Suppressor macrophage treated with lipopolysaccharide for 4 hours (primary cell): ENCODE measurements at places on chromosomes 4 and X.
A peak's percentile ranks its signal among the peaks of the same experiment; 100 is the strongest.

GRCh38 chr4:151227172-151227571 lies 49.8 kb upstream of the PRSS48 start:
- no peak for DNase-seq

DNA sequence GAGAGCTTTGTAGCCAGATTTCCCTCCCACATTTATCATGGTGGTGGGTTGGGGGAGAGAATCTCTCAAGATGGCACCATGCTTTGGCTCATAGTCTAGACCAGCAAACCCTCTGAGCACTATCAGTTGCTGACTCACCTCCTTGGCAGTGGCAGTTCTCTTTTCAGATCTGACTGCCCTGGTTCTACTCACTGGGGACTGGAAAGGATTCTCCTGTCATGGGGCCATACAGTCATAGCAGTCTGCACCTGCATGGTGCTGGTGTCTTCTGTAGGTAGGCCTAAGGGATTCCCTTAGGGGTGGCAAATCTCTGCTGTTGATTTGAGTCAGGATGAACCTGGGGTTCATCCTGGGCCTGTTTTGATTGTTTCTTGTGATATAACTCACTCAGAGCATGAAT lies 2.6 kb downstream of the TEX13B start:
- no peak for DNase-seq

DNA sequence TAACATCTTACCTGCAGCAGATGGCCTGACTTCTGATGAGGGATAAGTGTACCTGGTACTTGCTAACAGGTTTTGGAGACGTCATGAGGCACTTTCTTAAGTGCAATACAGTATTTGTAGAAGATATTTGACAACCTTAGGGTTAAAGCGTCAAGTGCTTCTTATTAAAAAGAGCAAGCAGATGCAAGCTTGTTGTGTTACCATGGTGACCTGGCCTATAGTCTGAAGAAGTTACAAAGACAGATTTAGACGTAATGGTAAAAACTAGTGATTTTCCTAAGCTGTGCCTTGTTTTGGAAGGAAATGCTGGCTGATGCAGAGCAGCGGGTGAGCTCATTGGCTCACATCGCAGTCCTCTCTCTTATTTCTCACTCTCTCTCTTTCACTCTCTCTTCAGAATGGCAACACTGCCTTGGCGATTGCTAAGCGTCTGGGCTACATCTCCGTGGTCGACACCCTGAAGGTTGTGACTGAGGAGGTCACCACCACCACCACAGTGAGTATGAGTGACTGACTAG lies 243.6 kb downstream of the ANK2 start:
- DNase-seq = no peak

- no peak for DNase-seq
Measured at GRCh38 chr4:67428819-67429218, 116.5 kb downstream of the CENPC start.

DNA sequence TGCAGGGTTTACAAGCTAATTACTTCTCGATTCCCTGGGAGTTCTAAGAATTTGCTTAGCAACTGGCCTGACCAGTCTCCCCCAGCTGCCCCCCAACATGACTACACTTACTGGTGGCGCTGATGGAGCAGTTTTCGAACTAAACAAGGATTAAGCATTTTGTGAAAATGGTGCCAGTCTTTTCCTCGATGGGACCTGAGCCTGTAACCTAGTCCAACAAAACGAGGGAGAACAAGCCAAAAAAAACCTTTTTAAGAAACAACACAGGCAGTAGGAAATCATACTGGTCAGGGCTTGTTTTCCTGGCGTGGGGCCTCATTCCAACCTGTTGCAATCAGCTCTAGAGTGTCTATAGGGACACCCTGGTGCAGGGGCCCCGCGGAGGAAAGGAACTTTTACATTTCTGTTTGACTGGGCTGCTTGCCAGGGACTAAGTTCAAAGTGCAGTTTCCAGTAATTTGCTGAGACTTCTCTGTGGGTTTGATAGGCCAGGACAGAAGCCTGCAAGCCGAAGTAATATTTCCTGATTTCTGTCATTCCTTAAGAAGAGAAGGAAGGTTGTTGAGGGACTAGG lies 158.7 kb downstream of the SPRY1 start:
- peak; percentile 30 for DNase-seq

DNA sequence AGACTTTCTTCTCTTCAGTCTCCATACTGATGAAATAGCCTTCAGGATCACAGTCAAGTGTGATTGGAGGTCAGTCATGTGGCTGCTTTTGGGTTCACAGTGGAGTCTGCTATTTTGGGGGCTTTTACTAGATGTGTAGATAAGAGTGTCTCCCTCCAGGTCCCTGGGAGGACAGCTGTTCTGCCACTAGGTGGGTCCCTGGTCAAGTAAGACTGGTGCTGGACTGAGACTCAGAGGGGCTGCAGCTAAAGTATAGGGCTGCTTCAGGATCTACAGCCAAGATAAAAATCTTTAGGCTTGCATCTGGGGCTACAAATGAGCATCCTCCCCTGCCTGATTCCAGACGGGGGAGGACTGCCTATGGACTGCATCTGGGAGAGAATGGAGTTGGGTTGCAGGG lies 200.7 kb upstream of the ANKRD50 start:
- DNase-seq = no peak

DNA sequence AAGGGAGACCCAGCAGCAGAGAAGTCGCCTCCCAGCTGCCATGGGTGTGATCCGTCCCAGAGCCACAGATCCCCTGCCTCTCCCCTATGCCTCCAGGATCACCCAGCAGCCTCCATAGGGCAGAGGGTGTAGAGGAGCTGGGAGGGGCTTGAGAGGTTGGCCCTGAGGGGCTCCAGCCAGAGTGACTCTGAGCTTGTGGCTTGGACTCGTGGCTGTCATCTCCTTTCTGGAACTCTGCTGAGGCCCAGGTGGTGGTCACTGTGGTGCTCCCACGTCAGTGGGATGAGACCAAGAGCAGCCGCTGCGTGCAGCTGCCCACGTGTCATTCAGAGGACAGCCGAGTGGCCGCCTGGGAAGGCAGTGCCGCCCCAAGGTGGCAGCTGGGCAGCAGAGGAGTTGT lies 4.2 kb downstream of the TACC3 start:
- DNase-seq = no peak

DNA sequence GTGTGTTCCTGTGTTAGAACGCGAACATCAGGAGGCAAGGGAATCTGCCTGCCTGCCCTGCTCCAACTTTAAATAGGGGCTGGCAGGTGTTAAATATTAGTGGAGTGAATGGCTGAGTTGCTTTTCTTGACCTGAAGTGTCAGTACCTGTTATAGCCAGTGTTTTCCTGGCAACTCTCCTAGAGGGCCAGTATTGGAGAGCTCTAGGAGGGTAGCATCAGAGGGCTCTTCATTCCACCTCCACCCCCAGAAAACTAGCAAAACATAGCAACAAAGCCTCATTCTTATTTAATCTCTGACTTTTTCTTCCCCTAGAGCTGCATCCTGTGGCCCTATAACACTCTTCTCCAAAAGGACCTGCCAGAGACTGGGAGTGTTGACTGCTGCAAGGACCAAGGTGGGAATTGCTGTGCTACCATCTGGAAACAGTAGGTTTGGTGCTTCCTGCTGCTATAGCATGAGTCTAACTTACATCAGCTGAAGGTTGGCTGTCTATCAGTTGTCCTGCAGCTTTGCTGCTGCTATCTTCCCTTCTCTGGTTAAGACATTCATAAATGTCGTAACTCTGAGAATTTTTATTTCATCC lies 33.5 kb downstream of the SGMS2 start:
- DNase-seq = no peak
